ENCODE measurements at places on chromosomes 7 and 10. TPM values are rescaled to one million over a fixed set of nuclear protein-coding genes. Genes with fewer than 3 reads are reported as not detected.

Gene HMX3
- total RNA-seq, result not detected

DNA sequence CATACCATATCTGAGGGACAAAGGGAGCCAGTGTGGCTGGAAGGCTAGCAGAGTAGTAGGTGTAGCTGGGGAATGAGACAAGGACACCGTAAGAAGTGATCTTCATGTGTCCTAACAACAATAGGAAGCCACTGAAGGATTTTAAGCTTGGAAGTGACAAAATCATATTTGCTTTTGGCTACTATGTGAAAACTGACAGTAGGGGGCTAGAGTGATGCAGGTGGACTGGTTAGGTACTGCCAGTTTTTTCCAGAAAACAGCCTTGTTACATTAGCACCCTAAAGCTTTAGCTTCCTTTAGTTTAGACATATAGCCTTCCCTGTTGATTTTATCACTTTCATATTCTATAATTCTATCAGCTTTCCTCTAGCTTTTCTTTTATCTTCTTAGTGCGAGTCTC is 637.1 kb downstream of the ANKRD7 start:
- H3K4me1 ChIP-seq, result no peaks in the 10 kb centered on the region
- no peak overlapping the region for H3K27ac ChIP-seq
- DNase-seq, result no peak
- H3K27me3 ChIP-seq, result no peaks in the 10 kb centered on the region
- no peaks in the 10 kb centered on the region for H3K36me3 ChIP-seq
- H3K4me3 ChIP-seq, result no peak overlapping the region

- H3K27ac ChIP-seq, result no peak overlapping the region
- H3K36me3 ChIP-seq, result no peaks in the 10 kb centered on the region
- no peaks in the 10 kb centered on the region for H3K4me1 ChIP-seq
- H3K27me3 ChIP-seq, result no peaks in the 10 kb centered on the region
Observed at GRCh38 chr10:57165671-57166070, 804.6 kb upstream of the ZWINT start.

- DNase-seq, result no peak
- no peaks in the 10 kb centered on the region for H3K4me1 ChIP-seq
- H3K27ac ChIP-seq, result no peak overlapping the region
- H3K27me3 ChIP-seq, result no peaks in the 10 kb centered on the region
- H3K4me3 ChIP-seq, result no peak overlapping the region
Observed at GRCh38 chr7:102188746-102189145, 97.9 kb upstream of the SH2B2 start.

DNA sequence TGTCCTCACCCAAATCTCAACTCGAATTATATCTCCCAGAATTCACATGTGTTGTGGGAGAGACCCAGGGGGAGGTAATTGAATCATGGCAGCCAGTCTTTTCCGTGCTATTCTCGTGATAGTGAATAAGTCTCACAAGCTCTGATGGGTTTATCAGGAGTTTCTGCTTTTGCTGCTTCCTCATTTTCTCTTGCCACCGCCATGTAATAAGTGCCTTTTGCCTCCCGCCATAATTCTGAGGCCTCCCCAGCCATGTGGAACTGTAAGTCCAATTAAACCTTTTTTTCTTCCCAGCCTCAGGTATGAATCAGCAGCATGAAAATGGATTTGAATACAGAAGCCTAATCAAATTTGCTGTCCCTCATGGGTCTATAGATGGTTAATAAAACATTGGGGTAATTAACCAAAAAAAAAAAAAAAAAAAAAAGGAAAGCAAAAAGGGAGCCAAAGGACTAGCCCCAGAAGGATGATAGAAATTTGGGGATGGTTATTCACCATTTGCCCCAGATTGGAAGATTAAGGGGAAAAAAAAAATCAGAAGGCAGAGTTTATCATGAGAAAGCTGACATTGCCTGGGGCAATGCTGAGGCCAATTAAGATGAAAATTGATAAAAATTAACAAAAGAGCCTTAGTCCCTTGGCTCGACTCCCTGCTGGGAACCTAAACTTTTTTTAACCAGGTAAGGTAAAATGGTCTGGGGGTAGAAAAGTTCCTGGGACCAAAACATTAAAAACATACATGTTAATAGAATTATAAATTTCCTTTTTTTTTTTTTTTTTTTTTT is 27.6 kb downstream of the AVL9 start:
- H3K4me3 ChIP-seq, result no peak overlapping the region
- no peaks in the 10 kb centered on the region for H3K27me3 ChIP-seq
- no peaks in the 10 kb centered on the region for H3K4me1 ChIP-seq
- no peak overlapping the region for H3K27ac ChIP-seq

GRCh38 chr7:42790196-42790595 is 121.7 kb downstream of the C7orf25 start:
- DNase-seq, result peak; percentile 2
- H3K27ac ChIP-seq, result no peak overlapping the region
- H3K4me3 ChIP-seq, result no peak overlapping the region
- no peaks in the 10 kb centered on the region for H3K4me1 ChIP-seq
- no peaks in the 10 kb centered on the region for H3K27me3 ChIP-seq

- no peak overlapping the region for H3K4me3 ChIP-seq
- peaks cover 9% of the 10 kb centered on the region for H3K4me1 ChIP-seq
- H3K36me3 ChIP-seq, result no peaks in the 10 kb centered on the region
Observed at GRCh38 chr10:78570633-78571235, 498.0 kb upstream of the ZMIZ1 start.

DNA sequence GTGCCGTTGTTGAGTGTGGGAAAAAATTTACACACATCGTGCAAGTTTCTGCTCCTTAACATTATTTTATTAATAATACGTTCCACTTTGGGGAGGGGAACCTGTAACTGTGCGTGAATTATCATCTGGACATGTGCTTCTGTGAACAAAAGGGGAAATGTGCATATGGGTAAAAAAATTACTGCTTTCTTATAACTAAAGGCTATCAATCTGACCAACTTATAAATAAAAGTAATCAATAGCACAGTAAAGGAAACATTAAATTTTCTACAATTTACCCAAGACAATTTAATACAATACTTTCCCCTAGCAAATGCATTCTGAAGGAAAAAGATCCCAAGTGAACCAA is 4.5 kb downstream of the TWIST1 start:
- no peak for DNase-seq
- H3K4me1 ChIP-seq, result peaks cover 31% of the 10 kb centered on the region
- peaks cover 6% of the 10 kb centered on the region for H3K27me3 ChIP-seq
- H3K36me3 ChIP-seq, result no peaks in the 10 kb centered on the region

GRCh38 chr10:12841426-12841825 is 160.1 kb downstream of the CCDC3 start:
- no peak for DNase-seq
- no peaks in the 10 kb centered on the region for H3K36me3 ChIP-seq
- no peaks in the 10 kb centered on the region for H3K27me3 ChIP-seq
- H3K4me1 ChIP-seq, result peaks cover 15% of the 10 kb centered on the region

Gene GPC2
- 7.6 TPM for total RNA-seq

- H3K4me3 ChIP-seq, result no peak overlapping the region
- peaks cover 9% of the 10 kb centered on the region for H3K27me3 ChIP-seq
- H3K36me3 ChIP-seq, result no peaks in the 10 kb centered on the region
Observed at GRCh38 chr10:75493464-75493863, 62.0 kb downstream of the LRMDA start.

DNA sequence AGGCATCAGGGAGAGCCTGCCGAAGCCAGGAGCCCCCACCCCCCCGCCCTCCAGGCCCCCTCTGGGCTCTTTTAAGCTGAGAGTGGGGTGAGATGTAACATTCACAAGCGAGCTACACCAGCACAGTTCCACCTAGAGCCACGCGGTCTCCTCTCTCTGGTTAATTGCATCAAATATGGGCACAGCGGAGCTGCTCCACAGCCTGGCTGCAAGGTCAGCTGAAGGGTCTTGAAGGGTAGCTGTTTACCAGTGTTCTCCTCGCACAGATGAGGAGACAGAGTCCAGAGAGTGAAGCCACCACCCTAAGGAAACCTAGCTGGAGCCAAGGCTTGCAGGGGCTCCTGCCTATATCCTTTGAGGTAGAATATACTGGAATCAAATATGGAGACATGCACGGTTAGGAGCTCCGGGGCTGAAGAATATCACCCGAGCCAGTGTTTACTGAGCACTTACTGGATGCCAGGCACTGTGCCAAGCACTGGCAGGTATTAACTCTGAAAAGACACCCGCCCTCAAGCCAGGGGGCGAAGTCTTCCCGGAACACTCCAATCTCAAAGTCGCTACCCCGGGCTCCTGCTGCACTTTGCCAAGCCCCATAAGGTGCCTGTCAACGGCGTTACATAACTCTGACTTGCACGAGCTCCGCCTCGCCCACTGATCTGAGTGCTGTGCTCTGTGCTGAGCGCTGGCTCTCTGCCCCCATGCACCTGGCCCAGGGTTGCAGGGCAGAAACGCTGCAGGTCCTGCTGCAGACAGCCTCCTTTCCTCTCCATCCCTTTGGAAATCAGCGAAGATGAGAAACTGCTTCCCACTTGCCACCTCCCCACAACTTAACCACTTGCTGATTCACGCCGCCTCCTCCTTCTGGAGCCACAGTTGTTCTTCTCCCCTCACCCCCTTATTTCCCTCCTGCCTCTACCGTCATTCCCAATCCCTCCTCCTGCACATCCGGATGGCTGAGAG is 5.4 kb downstream of the CHST15 start:
- H3K27ac ChIP-seq, result no peak overlapping the region
- peaks cover 14% of the 10 kb centered on the region for H3K27me3 ChIP-seq
- peaks cover 14% of the 10 kb centered on the region for H3K4me1 ChIP-seq
- H3K4me3 ChIP-seq, result no peak overlapping the region
- DNase-seq, result peak; percentile 68

GRCh38 chr10:35486297-35486990 is 118.7 kb upstream of the GJD4 start:
- peaks cover 14% of the 10 kb centered on the region for H3K36me3 ChIP-seq
- H3K4me3 ChIP-seq, result no peak overlapping the region
- H3K27ac ChIP-seq, result no peak overlapping the region
- H3K27me3 ChIP-seq, result no peaks in the 10 kb centered on the region

GRCh38 chr7:96402913-96403312 is 81.0 kb upstream of the SLC25A13 start:
- no peak overlapping the region for H3K27ac ChIP-seq
- H3K27me3 ChIP-seq, result no peaks in the 10 kb centered on the region
- no peak for DNase-seq
- no peaks in the 10 kb centered on the region for H3K4me1 ChIP-seq

DNA sequence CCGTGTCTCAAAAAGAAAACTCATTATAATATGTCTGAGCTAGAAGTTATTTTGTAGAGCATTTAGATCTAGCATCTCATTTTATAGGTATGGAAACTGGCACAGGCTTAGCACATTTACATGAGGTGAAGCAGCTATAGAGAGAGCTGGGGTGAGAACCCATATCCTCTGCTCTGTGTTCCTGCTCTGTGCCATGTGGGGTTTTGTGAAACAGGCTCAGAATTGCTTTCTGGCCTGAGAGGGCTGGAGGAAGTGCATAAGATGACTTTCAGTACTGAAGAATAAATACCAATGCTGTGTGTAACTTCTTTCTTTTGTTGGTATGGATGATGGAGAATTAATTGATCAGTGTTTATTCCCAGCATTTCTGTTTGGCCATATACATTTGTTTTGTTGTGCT is 159.1 kb downstream of the LRRC4 start:
- no peak for DNase-seq
- H3K4me3 ChIP-seq, result no peak overlapping the region
- no peaks in the 10 kb centered on the region for H3K36me3 ChIP-seq
- no peak overlapping the region for H3K27ac ChIP-seq

Gene CYP3A7
- total RNA-seq, result not detected

Gene PILRA
- total RNA-seq, result 2.3 TPM
